ENCODE measurements at places on chromosomes 12 and 14.

DNA sequence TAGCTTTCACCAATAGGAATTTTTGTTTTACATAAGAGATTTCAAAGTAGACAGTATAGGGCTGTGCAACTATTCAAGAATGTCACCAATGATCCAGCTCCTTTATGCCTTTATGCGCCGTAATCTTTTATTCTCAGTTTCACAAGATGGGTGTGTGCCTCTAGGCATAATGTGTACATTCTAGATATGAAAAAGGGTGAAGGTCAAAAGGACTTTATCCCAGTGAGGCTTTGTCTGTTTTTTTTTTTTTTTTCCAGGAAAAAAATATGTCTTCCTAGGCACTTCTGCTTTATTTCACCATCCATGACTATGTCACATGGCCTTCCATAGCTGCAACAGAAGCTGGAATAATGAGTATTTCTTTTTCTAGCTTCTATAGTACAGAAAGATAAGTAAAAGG is 142.3 kb upstream of the IGF1 start:
- no peak for DNase-seq

DNA sequence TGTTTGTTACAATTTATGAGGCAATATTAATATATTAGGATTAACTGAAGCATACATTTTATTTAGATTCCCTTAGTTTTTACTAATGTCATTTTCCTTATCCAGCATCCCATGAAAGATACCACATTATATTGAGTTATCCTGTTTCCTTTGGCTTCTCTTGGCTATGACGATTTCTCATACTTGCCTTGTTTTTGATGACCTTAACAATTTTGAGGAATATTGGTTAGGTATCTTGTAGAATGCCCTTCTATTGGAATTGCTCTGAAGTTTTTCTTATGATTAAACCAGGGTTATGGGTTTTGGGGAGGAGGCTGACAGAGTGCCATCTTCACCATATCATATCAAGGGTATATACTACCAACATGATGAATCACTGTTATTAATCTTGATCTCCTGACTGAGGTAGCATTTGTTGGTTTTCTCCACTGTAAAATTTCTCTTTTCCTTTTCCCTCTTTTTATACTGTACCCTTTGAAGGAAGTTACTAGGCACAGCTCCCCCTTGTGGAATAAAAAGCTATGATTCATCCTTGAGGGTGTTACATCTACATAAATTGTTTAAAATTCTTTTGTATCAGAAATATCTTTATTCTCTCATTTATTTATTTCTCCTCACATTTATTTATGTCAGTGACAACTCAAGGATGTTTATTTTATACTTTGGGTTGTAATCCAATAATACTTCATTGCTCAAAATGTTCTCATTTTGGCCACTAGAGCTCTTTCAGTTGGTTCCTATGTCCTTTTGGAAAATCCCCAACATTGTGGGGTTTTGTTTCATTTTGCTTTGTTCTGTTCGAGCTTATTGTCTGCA is 239.0 kb downstream of the SLC16A7 start:
- no peak for DNase-seq

- DNase-seq = no peak
These were observed 660.1 kb downstream of the MED13L start for GRCh38 chr12:115617391-115617790.

DNA sequence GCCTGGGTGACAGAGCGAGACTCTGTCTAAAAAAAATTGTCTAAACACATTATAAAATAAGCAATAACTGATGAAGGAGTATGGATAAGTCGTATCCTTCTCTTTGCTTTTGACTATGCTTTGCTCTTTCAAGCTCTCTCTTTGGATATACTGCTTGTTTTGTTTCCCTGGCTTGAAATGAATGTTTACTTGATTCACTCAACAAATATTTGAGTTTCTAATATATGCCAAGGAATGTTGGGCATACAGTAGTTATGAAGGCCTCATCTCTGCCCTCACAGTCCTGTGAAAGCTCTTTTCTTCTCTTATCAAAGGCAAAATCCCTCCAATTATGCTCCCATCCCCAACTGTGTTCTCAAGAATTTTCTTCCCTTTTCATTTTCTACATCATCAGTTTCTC is 123.5 kb downstream of the PTPRR start:
- no peak for DNase-seq

GRCh38 chr12:1956716-1957115 is 38.3 kb upstream of the CACNA2D4 start:
- no peak for DNase-seq

Measured in stimulated activated CD4-positive, alpha-beta T cell treated with anti-CD3 and anti-CD28 coated beads, TNF-alpha, amount 100 ng/mL, for 1 hour (primary cell).